ENCODE measurements at places on chromosomes 2 and 18.

DNA sequence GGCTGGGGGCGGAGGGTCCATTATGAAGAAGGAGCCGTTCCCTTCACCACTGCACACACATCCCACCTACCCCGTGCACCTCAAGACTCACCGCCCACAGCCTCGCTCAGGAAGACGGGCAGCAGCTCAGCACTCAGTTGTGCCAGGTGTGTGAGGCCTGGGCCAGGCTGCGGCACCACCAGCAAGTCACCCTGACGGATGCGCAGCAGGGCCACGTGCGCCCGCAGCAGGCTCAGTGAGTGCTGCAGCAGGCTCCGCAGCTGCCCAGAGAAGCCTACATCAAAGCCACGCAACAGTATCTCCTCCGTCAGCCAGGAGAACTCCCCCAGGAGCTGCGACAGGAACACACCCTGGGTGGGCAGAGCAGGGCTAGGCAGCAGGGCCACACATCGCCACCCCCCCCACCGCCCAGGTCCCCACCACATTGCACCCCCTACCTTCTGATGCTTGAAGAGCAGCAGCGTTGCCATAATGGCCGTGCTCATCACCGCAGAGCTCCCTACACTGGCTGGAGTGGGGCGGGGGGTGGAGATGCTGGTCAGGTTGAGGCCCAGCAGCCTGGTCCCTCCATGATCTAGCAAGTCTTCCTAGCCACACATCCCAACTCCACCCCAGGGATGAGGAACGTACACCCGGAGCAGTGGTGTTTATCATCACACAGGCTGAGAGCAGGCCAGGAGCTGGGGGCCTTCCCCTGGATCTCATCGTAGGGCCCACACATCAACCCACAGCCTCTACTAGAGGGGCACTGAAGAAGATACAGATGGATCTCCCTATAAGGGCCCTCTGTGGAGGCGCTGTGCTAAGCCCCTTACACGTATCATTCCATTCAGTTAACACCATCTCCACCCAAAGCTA, 10.2 kb downstream of the GPAT2 start:
- DNase-seq, result no peak

GRCh38 chr18:67705748-67706147, 189.2 kb upstream of the DSEL start:
- no peak for DNase-seq

DNA sequence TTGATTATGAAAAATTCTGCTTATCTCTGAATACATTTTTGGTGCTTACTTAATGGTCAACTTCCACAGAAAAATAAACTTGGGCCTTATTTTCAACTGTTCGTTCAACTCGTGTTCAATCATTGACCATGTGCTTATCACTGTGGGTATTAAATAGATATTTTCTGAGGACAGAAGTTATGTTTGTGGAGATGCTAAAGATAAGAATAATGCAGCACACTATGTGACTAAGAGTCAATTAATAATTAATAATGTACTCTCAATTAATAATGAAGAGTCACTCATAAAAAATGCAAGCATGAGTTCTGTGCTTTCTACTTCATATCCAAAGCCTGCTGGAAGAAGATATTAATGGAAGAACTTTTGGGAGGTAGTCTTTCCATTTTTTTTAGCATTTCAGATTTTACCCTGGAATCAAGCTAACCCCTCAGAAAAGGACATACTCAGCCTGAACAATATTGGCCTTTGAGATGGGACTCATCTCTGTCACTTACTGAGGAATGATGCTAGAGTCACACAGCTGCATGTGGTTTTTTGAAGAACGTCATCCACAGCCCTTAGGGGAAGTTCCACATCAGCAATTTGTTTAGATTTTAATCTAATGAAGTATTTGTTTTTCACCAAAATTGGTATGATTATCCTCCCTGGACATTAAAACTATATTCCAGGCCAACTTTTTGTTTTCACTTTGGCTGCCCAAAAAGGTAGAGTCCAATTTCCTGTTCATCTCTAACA, 191.9 kb upstream of the CRIM1 start:
- no peak for DNase-seq

DNA sequence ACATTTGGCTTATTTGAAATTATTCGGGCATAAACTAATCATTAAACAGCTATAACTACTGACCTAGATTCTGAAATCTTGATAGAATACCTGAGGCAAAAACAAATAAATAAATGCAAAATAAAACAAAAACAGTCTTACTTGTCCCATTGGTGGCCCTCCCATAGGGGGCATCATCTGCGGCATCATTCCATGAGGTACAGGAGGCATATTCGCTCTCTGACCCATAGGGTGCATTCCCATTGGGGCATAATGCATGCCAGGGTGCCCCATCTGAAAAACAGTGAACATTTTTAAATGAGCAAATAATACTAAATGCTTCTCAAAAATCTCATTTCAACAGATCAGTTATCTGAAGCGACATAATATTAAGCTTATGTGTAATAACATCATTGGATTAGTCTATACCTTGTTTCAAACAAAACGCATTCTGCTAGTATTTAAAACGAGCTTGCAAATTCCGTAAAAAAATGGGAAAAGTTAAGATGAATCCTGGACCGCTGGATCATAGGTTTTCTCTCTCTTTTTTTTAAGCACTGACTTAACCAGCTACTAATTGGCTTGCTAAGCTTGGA, 1.3 kb downstream of the PRPF40A start:
- peak; percentile 43 for DNase-seq

GRCh38 chr2:43939695-43940256, 56.0 kb downstream of the LRPPRC start:
- DNase-seq, result no peak

- DNase-seq, result peak; percentile 36
Observed at GRCh38 chr2:157848213-157848612, 27.9 kb downstream of the ACVR1 start.

DNA sequence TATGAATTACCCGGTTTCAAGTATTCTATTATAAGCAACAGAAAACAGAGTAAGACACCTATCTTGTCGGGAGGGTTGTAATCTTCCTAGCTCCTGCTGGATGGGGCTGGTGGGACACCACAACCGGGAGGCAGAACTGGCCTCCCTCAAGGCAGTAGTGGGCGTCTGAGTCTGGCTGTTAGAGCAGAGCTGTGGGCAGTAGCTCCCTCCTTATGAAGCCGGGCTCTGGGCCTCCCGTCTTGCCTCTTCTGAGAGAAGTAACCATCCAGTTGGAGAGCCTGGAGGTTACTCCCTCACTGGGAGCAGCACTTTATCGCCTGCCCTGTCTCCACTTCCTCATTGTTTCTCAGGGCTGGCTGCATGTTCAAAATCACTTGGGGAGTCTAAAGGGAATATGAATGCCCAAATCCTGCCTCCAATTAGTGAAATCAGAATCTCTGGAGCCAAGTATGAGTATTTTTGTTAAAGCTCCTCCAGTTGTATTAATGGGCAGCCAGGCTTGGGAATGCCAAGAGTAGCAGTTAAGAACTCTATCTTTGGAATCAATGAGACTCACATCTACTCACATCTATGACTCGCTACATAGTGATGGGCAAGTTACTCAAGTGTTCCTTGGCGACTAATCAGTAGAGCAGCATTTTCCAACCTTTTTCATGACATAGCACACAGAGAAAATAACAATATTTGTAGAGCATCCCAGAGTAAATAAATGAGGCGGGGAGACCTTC, 27.3 kb upstream of the NRP2 start:
- DNase-seq, result no peak

DNA sequence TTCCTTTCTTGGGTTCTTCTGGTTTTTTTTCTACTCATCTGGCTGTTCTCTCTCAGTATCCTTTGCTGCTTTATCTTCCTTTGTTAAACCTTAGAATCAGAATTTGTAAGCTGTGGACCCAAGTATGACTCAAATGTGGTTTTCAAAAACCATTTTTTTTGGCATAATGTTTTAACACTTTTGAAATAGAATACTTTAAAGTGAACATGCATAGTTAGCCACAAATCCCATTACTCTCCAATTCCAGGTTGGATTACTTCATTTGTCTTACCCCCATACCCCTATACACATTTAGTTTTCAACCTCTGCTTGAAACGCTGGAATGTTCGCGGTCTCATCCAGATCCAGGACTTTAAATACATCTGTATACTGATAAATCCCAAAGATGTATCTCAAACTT, 29.1 kb downstream of the ALMS1 start:
- no peak for DNase-seq

- no peak for DNase-seq
Observed at GRCh38 chr18:9109523-9109922, 7.0 kb downstream of the NDUFV2 start.

GRCh38 chr2:98480598-98480997, 35.9 kb downstream of the INPP4A start:
- DNase-seq, result no peak

DNA sequence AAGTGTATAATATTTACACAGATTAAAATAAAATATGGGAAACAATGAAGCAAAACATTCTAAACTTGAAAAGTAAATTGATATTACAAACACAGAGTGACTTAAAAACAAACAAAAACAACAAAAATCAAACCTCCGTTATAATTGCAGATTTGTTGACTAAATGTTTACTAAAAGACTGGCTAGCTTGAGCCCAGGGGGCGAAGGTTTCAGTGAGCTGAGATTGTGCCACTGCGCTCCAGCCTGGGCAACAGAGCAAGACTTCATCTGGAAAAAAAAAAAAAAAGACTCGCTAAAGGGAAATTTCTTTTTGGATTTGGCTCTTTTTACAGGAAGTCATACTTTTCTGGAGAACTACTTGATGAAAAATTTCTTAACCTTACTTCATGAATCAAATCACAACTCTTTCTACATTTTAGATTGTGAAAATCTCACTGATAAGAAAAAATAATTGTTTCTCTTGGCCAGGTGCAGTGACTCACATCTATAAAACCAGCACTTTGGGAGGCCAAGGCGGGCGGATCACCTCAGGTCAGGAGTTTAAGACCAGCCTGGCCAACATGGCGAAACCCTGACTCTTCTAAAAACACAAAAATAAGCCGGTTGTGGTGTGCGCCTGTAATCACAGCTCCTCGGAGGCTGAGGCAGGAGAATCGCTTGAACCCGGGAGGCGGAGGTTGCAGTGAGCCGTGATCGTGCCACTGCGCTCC, 9.7 kb downstream of the TFPI start:
- DNase-seq, result no peak
